Activated CD8-positive, alpha-beta T cell treated with anti-CD3 and anti-CD28 coated beads, Interleukin-2, amount 10 ng/mL, durations not matched to agents 7 days and 5 days (primary cell): ENCODE measurements at places on chromosomes 3 and 15.

DNA sequence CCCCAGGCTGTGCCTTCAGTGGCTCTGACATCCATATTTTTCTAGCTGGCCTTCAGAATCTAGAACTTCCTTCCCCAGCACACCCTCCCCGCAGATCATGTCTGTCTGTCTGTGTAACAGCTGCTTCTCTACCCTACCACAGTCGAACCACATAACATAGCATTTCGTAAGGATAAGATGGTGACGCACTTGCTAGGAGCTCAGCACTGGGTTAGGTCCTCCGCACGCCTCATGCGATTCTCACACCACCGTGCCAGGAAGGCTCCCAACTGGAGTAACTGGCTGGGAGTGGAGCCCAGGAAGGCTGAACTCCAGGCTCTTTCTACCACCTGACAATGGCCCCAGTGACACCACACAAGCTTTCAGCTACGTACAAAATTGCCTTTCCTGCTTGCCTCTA is 168.6 kb downstream of the STT3B start:
- peaks cover 4% of the 10 kb centered on the region for H3K27me3 ChIP-seq
- H3K36me3 ChIP-seq: no peaks in the 10 kb centered on the region
- no peak overlapping the region for H3K27ac ChIP-seq
- DNase-seq: no peak
- peaks cover 5% of the 10 kb centered on the region for H3K4me1 ChIP-seq
- H3K4me3 ChIP-seq: no peak overlapping the region

DNA sequence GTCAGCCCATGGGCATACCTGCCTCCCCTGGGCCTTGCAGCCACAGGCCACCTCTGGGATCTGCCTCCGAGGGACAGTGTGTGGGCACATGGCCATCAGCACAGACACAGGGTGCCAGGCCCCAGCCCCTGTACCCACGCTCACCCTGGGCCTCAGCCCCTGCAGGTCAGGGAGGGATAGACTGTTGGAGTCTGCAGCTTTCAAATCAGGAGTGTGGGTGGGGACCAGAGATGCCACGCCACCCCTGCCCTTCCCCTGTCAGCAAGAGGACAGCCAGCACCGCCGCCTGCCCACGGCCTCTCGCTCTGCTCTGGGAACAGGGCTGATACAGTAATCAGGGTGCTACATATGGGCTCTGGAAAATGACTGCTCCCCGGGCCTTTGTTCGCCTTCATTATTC is 72.7 kb downstream of the DNAJB8 start:
- no peak for DNase-seq
- no peak overlapping the region for H3K4me3 ChIP-seq
- no peaks in the 10 kb centered on the region for H3K36me3 ChIP-seq
- H3K27me3 ChIP-seq: no peaks in the 10 kb centered on the region

GRCh38 chr15:79635149-79635771 is 203.1 kb downstream of the MINAR1 start:
- no peak overlapping the region for H3K4me3 ChIP-seq
- H3K4me1 ChIP-seq: no peaks in the 10 kb centered on the region
- H3K27ac ChIP-seq: no peak overlapping the region
- peaks cover 18% of the 10 kb centered on the region for H3K27me3 ChIP-seq
- DNase-seq: no peak
- H3K36me3 ChIP-seq: no peaks in the 10 kb centered on the region

GRCh38 chr3:178849199-178849910 is 222.3 kb downstream of the ZMAT3 start:
- no peaks in the 10 kb centered on the region for H3K4me1 ChIP-seq
- H3K27me3 ChIP-seq: no peaks in the 10 kb centered on the region
- no peak overlapping the region for H3K27ac ChIP-seq
- no peaks in the 10 kb centered on the region for H3K36me3 ChIP-seq
- no peak for DNase-seq

DNA sequence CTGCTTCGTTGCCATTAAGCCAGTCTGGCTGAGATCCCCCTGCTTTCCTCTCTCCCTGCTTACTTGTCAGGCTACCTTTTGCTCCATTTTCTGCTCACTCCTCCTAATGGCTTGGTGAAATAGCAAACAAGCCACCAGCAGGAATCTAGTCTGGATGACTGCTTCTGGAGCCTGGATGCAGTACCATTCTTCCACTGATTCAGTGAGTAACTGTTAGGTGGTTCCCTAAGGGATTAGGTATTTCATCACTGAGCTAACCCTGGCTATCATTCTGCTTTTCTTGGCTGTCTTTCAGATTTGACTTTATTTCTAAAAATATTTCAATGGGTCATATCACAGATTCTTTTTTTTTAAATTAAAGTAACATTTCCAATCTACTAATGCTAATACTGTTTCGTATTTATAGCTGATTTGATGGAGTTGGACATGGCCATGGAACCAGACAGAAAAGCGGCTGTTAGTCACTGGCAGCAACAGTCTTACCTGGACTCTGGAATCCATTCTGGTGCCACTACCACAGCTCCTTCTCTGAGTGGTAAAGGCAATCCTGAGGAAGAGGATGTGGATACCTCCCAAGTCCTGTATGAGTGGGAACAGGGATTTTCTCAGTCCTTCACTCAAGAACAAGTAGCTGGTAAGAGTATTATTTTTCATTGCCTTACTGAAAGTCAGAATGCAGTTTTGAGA is 25.0 kb downstream of the CTNNB1 start:
- H3K36me3 ChIP-seq: peaks cover 51% of the 10 kb centered on the region
- peaks cover 23% of the 10 kb centered on the region for H3K4me1 ChIP-seq
- H3K27me3 ChIP-seq: no peaks in the 10 kb centered on the region
- no peak overlapping the region for H3K4me3 ChIP-seq
- DNase-seq: no peak

- no peak overlapping the region for H3K4me3 ChIP-seq
- no peak for DNase-seq
- no peaks in the 10 kb centered on the region for H3K36me3 ChIP-seq
- H3K4me1 ChIP-seq: no peaks in the 10 kb centered on the region
- no peak overlapping the region for H3K27ac ChIP-seq
These were observed 47.4 kb upstream of the MKRN3 start for GRCh38 chr15:23518104-23518503.

GRCh38 chr15:94300612-94301011 is 69.3 kb downstream of the MCTP2 start:
- no peak overlapping the region for H3K4me3 ChIP-seq
- peaks cover 64% of the 10 kb centered on the region for H3K36me3 ChIP-seq
- no peaks in the 10 kb centered on the region for H3K27me3 ChIP-seq
- DNase-seq: no peak
- peaks cover 77% of the 10 kb centered on the region for H3K4me1 ChIP-seq
- peak overlapping the region; percentile 13 for H3K27ac ChIP-seq

GRCh38 chr3:171654809-171655208 is 155.5 kb downstream of the PLD1 start:
- H3K27ac ChIP-seq: no peak overlapping the region
- H3K4me3 ChIP-seq: no peak overlapping the region
- peaks cover 2% of the 10 kb centered on the region for H3K4me1 ChIP-seq
- H3K36me3 ChIP-seq: no peaks in the 10 kb centered on the region
- DNase-seq: no peak

DNA sequence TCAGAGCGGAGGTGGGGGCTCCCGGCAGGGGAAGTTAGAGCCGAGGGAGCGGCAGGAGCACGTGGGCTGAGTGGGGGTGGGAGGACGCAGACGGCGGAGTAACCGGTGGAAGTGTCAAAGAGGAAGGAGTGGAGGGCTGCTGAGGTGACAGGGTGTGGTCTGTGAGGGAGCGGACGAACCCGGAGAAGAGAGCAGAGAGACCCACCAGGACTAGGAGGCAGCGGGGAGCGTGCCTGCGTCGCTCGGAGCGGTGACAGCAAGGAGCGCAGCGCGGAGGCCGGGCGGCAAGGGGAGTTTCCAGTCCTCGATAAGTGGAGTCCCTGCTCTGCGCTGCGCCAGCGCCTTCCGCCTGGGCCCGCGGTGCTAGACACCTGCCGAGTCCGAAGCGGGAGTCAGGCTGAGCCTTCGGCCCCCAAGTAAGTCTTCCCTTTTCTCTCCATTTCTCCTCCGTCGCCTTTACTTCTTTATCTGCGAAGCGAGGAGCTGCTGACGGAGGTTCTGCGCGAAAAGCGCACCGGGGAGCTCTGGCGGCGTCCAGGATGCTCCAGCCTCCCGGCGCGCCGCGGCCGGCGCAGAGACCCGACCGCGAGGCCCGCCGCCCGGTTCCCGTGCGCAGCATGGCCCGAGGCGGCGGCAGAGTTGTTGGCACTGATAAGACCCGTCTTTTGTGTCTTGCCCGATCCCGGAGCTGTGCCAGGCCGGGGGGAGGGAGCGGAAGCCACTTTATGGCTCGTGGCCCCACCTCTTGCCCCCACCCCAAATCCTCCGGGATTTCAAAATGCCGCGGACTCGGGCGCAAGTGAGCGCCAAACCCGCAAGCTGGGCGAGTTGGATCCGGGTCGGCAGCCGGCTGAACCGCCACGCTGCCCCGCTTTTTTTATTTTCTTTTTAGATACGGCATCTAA is 533.0 kb upstream of the SEMA6D start:
- H3K4me1 ChIP-seq: peaks cover 8% of the 10 kb centered on the region
- no peak overlapping the region for H3K27ac ChIP-seq
- H3K4me3 ChIP-seq: peak overlapping the region; percentile 40
- no peak for DNase-seq

- no peak for DNase-seq
- H3K27ac ChIP-seq: no peak overlapping the region
- no peak overlapping the region for H3K4me3 ChIP-seq
- no peaks in the 10 kb centered on the region for H3K36me3 ChIP-seq
- no peaks in the 10 kb centered on the region for H3K27me3 ChIP-seq
These were observed 541.3 kb downstream of the FGF12 start for GRCh38 chr3:192186045-192186444.

- no peaks in the 10 kb centered on the region for H3K27me3 ChIP-seq
- no peak overlapping the region for H3K4me3 ChIP-seq
- H3K27ac ChIP-seq: no peak overlapping the region
- no peak for DNase-seq
- H3K36me3 ChIP-seq: no peaks in the 10 kb centered on the region
- no peaks in the 10 kb centered on the region for H3K4me1 ChIP-seq
These were observed 419.0 kb downstream of the CNTN4 start for GRCh38 chr3:2517500-2518172.

DNA sequence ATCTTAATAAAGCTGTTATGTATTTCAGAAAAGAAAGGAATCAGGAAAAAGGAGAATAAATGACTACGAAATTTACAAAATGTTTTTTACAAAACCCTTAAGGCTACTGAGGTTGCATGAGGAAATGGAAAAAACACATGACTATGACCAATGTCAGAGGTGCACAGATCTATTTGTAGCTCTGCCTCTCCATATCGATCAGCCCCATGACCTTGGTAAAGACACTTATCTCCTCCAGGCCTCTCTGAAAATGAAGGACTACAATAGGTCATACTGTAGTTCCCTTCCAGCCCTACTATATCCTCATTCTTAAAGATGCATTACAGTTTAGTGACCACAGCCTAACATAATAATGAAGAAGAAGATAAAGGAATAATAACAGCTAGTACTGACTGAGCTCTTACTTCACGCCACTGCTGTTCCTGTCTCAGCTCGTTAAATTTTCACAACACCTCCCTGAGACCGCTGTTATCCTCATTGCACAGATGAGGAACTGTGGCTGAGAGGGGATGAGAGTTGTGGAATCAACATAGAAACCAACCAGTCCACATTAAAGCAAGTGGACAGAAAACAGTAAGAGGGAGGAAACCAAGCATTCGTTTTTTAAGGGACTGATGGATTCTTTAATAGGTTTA is 163.2 kb downstream of the MAGI1 start:
- H3K36me3 ChIP-seq: no peaks in the 10 kb centered on the region
- H3K27me3 ChIP-seq: no peaks in the 10 kb centered on the region
- H3K4me1 ChIP-seq: no peaks in the 10 kb centered on the region
- no peak overlapping the region for H3K27ac ChIP-seq
- no peak for DNase-seq
- H3K4me3 ChIP-seq: no peak overlapping the region

GRCh38 chr3:121724130-121724529 is 25.4 kb downstream of the GOLGB1 start:
- peaks cover 71% of the 10 kb centered on the region for H3K36me3 ChIP-seq
- H3K4me3 ChIP-seq: no peak overlapping the region
- no peaks in the 10 kb centered on the region for H3K27me3 ChIP-seq
- no peak for DNase-seq
- no peak overlapping the region for H3K27ac ChIP-seq

DNA sequence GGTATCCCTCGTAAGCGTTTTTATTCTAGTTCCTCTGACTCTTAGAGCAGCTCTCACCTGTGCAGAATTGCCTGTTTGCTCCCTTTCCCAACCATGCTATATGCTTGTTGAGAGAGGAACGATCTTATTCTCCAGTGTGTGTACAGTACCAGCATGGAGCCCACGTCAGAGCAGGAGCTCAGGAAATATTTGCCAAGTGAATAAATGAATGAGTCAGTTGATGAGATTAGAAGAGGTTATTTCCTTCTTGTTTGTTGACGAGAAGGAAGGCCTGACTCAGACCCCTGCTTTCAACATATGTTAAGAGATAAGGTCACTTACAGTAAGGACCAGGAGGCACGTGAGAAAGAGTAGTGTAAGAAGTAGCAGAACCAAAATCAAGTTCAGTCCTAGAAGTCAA is 106.3 kb upstream of the ABHD17C start:
- H3K27ac ChIP-seq: no peak overlapping the region
- no peak overlapping the region for H3K4me3 ChIP-seq
- no peak for DNase-seq
- peaks cover 7% of the 10 kb centered on the region for H3K27me3 ChIP-seq

- H3K27ac ChIP-seq: no peak overlapping the region
- H3K4me1 ChIP-seq: peaks cover 13% of the 10 kb centered on the region
- H3K4me3 ChIP-seq: no peak overlapping the region
- no peak for DNase-seq
- H3K36me3 ChIP-seq: peaks cover 20% of the 10 kb centered on the region
- H3K27me3 ChIP-seq: no peaks in the 10 kb centered on the region
These were observed 82.7 kb downstream of the IL1RAP start for GRCh38 chr3:190596349-190597285.

DNA sequence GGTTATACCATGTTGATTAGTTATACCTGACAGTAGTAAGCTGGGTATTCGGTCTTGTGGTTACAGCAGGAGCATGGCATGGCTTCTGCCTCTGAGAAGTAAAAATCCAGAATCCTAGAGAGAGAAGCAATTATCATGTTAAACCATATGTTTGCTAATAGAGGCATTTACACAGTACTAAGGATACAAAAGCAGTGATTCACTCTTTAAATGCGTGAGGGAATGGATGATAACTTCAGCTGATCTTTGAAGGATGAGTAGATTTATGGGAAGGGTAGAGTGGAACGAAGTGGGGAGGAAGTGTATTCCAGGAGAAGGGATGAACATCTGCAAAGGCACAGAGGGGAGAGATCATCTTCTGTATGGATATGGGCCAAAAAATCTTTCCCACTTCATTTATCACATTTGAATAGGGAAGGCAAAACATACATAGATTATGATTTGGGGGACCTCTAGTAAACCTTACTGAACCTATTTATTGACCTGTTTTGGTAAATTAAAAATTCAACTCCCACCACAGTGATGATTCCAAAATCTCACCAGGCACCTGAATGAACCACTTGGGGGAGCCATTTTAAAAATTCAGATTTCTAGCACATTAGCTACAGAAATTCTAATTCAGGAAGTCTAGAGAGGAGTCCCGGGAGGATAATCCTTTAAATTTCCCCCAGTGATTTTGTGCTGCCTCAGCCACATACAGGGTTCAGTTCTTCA is 35.1 kb downstream of the IGSF10 start:
- H3K4me3 ChIP-seq: no peak overlapping the region
- DNase-seq: no peak
- no peaks in the 10 kb centered on the region for H3K36me3 ChIP-seq
- H3K27me3 ChIP-seq: peaks cover 6% of the 10 kb centered on the region
- H3K27ac ChIP-seq: no peak overlapping the region
